ENCODE measurements at places on chromosomes 16 and 17. TPM values are rescaled to one million over a fixed set of nuclear protein-coding genes. Genes with fewer than 3 reads are reported as not detected.

DNA sequence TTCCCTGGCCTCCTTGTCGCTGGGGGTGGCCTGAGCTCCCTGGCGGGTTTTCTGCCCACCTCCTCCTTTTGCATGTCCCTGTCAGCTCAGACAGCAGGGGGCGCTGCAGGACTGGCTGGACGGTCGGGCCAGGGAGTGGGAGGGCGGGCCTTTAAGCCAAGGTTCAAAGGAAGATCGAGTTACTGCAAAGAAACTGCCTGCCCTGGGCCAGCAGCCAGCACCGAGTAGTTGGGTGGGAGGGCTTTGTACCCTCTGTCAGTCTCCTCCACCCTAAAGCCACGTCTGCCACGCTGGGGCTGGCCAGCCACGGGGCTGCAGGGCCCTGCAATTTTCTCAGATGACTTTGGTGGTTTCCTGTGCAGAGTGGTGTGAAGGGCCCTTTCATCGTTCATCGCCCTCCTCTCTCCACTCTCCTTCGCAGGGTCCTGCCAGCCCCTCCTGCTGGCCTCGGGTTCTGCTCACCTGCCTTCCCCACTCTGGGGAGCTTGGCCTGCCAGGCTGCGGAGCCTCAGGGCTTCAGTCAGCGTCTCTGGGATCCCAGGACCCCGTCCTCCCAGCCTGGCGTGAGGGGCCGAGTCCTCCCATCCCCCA, 12.3 kb downstream of the GPR142 start:
- DNase-seq = peak; percentile 70

DNA sequence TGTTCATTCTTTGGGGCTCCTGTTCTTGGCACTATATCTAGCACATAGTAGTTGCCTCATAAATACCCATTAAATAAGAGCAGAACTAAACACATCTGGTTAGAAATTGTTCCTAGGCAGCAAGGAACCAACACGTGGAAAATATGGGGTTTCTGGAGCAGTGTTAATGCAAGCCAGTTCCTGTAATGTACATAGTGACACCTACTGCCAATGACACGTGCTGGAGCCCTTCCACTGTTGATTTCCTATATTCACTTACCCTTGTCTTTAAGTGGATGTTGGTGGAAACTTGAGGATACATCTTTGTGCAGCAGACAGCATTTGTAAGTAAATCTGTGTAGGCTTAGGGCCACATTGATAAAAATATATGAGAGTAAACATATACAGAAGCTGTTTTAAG, 1.6 kb upstream of the IRF8 start:
- no peak for DNase-seq

DNA sequence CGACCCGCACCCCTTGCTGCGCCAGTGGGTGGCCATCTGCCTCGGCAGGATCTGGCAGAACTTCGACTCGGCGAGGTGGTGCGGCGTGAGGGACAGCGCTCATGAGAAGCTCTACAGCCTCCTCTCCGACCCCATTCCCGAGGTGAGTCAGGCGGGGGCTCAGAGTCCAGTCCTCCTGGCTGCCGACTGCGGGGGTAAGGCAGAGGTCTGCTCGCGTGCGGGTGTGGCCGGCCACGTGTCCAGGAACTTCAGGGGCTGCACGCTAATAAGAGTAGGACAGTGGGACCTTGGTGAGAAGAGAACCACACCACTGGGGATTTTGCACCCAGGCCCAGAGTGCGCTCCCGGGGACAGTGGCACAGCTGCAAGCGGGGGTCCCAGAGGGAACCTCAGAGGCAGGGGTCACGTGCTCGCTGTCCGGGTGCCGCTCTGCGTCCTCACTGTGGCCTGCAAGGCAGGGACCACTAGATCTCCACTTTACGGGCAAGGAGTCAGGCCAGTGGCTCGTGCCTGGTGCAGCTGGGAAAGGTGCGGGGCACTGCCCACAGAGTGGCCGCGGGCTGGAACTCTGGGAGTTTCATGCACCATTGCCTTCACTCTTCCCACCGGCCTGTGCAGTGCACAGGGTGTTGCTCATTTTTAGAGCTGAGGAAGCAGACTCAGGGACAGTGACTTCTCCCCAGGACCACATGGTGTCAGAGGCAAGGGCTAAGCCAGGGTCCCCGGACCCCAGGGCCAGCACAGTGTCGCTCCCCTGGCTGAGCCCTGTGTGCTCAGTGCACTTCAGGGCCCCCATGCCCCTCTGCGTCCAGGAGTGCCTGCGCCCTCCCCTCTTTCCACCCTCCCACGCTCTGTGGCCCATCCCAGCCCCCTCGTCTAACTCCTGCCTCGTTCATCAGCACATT, 107.6 kb upstream of the CHMP6 start:
- DNase-seq = no peak

DNA sequence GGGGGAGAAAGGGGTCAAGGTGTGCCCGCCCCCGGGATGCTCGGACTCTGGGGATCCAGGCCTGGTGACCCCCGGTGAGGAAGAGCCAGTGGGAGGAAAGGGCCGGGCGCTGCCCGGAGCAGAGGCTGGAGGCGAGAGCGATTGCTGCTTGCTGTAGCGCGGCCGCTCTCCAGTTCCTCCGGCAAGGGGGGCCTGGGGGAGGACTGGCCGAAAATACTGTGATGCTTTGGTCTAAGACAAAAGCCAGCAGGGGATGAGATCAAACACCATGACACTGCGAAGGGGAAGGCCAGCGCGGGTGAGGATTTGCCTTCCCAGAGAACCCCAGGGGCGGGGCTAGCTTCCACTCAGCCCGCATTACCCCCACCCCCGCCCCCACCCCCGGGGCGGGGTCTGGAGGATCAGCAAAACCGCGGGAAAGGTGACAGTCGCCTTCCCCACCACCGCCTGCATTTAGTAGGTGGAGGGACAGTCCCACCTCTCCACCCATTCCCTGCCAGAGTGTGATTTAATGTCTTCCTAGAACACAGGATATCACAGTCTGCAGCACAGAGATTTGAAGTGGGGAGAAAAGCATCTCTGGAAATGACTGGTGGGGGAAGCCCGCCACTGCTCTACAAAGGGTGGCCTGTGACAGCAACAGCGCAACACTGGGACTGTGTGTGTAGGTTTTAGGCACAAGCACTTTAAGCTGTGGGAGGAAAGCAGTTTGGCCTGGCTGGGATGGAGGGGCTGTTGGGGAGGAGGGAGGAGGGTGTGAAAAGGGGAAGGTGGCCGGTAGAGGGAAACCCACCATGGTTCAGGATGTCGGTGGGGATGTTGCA, 25.7 kb downstream of the MRC2 start:
- DNase-seq = no peak

- no peak for DNase-seq
Observed at GRCh38 chr16:54817940-54818574, 112.6 kb upstream of the IRX5 start.

DNA sequence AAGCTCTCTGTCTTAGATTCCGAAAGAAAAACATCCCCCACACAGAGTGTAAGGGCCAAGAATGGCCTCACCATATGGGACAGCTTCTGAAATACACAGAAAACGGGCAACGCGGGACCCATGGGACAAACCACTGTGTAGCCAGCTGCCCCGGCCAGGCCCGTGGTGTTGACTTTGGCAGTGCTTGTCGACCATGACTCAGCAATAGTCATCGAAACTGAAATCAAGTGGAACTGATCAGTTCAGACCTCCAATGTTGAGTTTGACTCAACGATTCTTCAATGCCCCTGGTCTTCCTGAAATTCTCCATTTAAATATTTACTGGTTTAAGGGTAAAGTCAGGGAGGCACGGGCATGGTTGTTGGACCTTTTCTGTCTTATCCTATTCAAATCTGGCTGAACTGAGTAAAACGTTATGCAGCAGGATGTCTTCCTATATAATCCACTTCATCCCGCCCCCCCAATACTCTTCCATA, 27.5 kb downstream of the ZFHX3 start:
- no peak for DNase-seq

DNA sequence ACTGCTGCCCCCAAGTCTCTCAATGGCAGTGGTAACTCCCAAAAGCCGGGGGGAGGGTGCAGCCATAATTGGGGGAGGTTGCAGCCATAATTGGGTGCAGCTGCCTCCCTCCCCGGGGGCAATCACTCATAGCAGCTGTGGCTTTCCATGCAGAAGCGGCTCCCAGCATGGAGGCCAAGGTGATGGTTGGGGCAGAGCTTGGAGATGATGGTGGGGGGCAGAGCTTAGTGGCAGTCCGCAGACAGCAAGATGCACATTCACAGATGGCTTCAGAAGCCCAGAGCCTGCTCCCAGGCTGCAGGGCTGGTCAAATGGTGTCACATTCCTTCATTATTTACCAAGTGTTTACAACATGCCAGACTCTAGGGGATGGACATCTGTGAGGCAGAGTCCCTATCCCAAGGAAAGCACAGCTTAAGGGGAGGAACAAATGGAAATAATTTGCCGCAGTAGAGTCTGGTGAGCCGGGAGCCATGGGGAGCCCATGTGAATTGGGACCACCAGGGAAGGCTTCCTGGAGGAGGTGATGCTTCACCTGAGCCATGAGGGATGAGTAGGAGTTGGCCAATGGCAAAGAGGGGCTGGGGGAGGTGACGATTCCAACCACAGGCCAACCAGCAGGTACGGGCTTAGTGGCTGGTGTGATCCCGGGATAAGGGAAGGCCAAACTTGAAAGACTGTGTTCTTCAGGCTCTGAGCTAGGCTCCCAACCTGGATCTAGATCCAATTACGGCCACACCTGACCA, 8.1 kb downstream of the DOC2B start:
- no peak for DNase-seq

Gene EVI2A
- polyA plus RNA-seq = 7.8 TPM

Data from urinary bladder (tissue), 4 donors.